ENCODE measurements at places on chromosomes 4 and X. TPM values are rescaled to one million over a fixed set of nuclear protein-coding genes. Genes with fewer than 3 reads are reported as not detected.

Gene FGFBP1
- total RNA-seq: not detected

Gene FAM120C
- total RNA-seq: 23.0 TPM

Gene KLHL2
- 18.9 TPM for total RNA-seq

DNA sequence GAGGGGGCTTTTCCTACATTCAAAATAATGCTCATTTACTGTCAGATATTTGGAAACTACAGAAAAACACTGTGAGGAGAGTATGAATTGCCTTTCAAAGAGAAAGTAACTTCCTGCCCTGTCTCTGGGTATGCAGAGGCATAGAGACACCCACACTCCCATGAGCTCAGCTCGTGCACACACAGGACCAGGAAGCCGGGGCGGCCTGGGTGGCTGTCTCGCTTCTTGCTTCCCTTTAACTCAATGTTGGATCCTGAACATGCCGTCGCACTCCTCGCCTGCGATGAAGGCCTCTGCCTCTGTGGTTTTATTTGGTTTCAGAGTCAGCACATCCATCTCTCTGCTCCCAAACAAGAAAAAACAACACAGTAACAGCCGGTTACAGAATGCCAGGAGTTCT is 40.1 kb upstream of the GPR78 start:
- DNase-seq: no peak
- H3K4me3 ChIP-seq: no peak overlapping the region
- H3K27ac ChIP-seq: peak overlapping the region; percentile 6
- no peaks in the 10 kb centered on the region for H3K27me3 ChIP-seq
- H3K4me1 ChIP-seq: peaks cover 22% of the 10 kb centered on the region

DNA sequence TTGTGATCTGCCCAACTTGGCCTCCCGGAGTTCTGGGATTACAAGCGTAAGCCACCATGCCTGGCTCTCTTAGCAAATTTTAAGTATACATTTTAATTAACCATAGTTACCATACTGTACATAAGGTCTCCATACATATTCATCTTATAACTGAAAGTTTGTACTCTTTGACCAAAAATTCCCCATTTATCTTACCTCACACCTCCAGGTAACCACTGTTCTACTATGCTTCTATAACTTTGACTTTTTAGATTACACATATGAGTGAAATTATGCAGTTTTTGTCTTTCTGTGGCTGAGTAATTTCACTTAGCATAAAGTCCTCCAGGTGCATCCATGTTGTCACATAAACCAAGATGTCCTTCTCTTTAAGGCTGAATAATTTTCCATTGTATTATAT is 17.4 kb downstream of the C4orf51 start:
- DNase-seq: no peak
- H3K36me3 ChIP-seq: no peaks in the 10 kb centered on the region
- H3K4me3 ChIP-seq: no peak overlapping the region
- no peaks in the 10 kb centered on the region for H3K27me3 ChIP-seq
- no peaks in the 10 kb centered on the region for H3K4me1 ChIP-seq

GRCh38 chr4:3257103-3257555 is 8.2 kb downstream of the MSANTD1 start:
- H3K27ac ChIP-seq: no peak overlapping the region
- H3K4me1 ChIP-seq: no peaks in the 10 kb centered on the region
- no peak overlapping the region for H3K4me3 ChIP-seq
- no peaks in the 10 kb centered on the region for H3K36me3 ChIP-seq
- no peaks in the 10 kb centered on the region for H3K27me3 ChIP-seq

DNA sequence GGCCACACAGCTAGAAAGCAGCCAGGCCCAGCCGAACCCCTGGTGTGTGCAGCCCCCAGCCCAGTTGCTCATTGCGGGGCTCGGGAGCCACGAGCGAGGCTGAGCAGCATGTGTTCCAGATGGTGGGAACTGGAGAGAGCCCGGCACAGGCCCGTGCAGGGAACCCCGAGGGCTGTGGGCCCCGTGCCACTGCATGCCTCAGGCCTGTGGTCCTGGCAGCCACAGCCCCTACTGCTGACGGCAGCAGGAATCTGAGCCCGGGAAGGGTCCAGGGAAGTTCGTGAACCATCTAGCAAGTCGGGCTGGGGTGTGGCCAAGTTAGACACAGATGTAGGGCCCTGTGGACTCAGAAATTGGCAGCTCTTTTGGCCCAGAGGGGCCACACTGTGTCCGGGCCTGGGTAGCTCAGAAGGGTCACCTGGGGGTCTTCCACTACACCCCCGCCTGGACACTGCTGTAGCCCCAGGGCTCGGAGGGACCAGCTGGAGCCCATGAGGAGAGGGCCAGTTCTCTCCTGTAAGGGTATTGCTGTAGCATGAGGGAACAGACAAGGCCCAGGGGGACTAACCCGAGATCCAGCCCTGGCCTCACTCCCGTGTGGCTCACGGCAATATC is 12.1 kb downstream of the HTRA3 start:
- DNase-seq: no peak
- no peak overlapping the region for H3K4me3 ChIP-seq
- no peaks in the 10 kb centered on the region for H3K4me1 ChIP-seq
- no peaks in the 10 kb centered on the region for H3K27me3 ChIP-seq

- DNase-seq: no peak
- H3K4me1 ChIP-seq: no peaks in the 10 kb centered on the region
- H3K27ac ChIP-seq: no peak overlapping the region
- no peaks in the 10 kb centered on the region for H3K36me3 ChIP-seq
These were observed 75.7 kb downstream of the ZFX start for GRCh38 chrX:24225265-24225664.

- H3K4me1 ChIP-seq: peaks cover 26% of the 10 kb centered on the region
- DNase-seq: no peak
- H3K27ac ChIP-seq: no peak overlapping the region
- no peak overlapping the region for H3K4me3 ChIP-seq
These were observed 36.9 kb upstream of the RASGEF1B start for GRCh38 chr4:81508411-81509185.
